ENCODE measurements at places on chromosomes 6 and 20. TPM values are rescaled to one million over a fixed set of nuclear protein-coding genes. Genes with fewer than 3 reads are reported as not detected.

GRCh38 chr6:43868467-43868866 lies 98.5 kb downstream of the VEGFA start:
- DNase-seq = no peak
- H3K4me1 ChIP-seq = peaks cover 13% of the 10 kb centered on the region
- no peak overlapping the region for H3K4me3 ChIP-seq
- H3K27ac ChIP-seq = no peak overlapping the region
- H3K27me3 ChIP-seq = no peaks in the 10 kb centered on the region

DNA sequence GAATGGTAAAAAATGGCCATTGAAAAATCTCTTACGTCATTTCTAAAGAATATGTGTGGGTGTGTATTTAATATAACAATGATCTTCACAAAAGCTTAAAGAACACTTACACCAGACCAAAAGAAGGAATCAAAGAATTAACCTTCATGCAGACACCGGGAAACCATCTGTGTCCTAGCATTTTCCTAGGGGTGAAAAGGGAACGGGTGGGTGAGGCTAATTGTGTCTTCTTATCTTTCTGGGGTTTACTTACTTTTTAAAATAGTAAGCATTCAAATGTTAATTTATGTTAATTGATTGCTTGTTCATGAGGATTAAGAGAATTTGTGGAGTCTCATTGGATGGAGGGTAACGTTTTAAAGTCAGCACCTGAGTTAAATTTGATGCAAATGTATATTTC lies 47.5 kb downstream of the BMP2 start:
- H3K27me3 ChIP-seq = no peaks in the 10 kb centered on the region
- DNase-seq = no peak
- no peak overlapping the region for H3K4me3 ChIP-seq
- H3K27ac ChIP-seq = no peak overlapping the region

GRCh38 chr6:40532349-40533000 lies 54.7 kb downstream of the LRFN2 start:
- no peak overlapping the region for H3K27ac ChIP-seq
- no peak for DNase-seq
- no peak overlapping the region for H3K4me3 ChIP-seq
- no peaks in the 10 kb centered on the region for H3K27me3 ChIP-seq
- no peaks in the 10 kb centered on the region for H3K36me3 ChIP-seq

DNA sequence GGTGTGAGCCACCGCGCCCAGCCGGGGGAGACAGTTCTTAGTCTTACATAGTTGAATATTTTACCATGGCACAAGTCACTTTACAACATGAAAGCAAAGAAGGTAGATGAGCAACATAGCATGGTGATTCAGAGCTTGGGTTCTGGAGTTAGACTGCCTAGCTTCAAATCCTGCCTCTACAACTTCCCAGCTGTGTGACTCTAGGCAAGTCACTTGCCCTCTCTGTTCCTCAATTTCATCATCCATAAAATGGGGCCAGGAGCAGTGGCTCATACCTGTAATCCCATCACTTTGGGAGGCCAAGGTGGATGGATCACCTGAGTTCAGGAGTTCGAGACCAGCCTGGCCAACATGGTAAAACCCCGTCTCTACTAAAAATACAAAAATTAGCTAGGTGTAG lies 26.3 kb downstream of the HCK start:
- no peaks in the 10 kb centered on the region for H3K27me3 ChIP-seq
- DNase-seq = no peak
- no peak overlapping the region for H3K4me3 ChIP-seq

The ZNF391 gene
- total RNA-seq = 4.2 TPM

GRCh38 chr20:47493963-47494293 lies 7.8 kb upstream of the NCOA3 start:
- no peaks in the 10 kb centered on the region for H3K27me3 ChIP-seq
- H3K36me3 ChIP-seq = no peaks in the 10 kb centered on the region
- H3K4me1 ChIP-seq = peaks cover 22% of the 10 kb centered on the region
- H3K4me3 ChIP-seq = no peak overlapping the region

DNA sequence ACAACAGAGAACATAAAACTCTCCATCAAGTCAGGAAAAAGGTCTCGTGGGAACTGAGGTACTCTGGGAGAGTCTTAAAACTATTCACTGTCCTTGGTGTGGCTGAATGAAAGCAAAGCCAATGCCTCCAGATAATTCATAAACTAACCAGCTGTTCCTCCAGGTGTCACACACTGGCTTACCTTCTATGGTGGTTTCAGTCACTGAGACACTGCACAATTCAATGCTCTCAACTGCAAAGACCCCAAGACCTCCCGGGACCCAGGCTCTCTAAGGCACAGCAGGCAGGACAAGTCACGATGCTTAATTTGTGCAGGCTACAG lies 100.8 kb downstream of the GMPR start:
- H3K4me1 ChIP-seq = peaks cover 35% of the 10 kb centered on the region
- H3K4me3 ChIP-seq = no peak overlapping the region
- DNase-seq = no peak
- H3K27me3 ChIP-seq = no peaks in the 10 kb centered on the region

The BPIFB4 gene
- total RNA-seq = not detected

The PLTP gene
- total RNA-seq = 28.9 TPM

DNA sequence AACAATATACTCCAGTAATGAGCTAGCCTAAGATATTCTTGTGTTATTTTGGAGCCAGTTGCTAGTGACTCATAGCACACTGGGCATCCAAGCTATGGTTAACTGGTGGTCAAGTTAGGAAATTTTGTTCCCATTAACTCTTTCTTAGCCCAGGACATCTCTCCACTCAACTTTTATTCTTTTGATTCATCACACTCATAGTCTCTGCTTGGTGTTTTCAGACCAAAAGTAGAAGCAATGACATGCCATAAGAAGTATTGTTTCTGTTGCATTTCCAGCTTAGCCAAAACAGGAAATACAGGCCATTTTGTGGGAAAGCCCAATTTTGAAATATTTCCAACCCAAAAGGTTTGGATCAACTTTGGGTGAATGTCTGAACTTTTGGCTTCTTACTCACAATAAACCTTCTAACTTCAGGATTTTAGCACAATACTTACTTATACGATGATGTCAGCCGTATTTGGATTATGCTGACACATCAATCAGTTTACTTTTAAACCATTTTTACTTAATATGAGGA lies 31.6 kb upstream of the CCN2 start:
- H3K4me3 ChIP-seq = no peak overlapping the region
- no peaks in the 10 kb centered on the region for H3K27me3 ChIP-seq
- H3K27ac ChIP-seq = no peak overlapping the region

The OR12D3 gene
- not detected for total RNA-seq

GRCh38 chr6:43668151-43669028 lies 19.2 kb downstream of the MRPS18A start:
- DNase-seq = peak; percentile 82
- peaks cover 21% of the 10 kb centered on the region for H3K4me1 ChIP-seq
- H3K27me3 ChIP-seq = no peaks in the 10 kb centered on the region
- peaks cover 28% of the 10 kb centered on the region for H3K36me3 ChIP-seq
- H3K4me3 ChIP-seq = no peak overlapping the region

The RBCK1 gene
- 99.0 TPM for total RNA-seq

The GABRR1 gene
- total RNA-seq = not detected

The ELMO2 gene
- 103 TPM for total RNA-seq

DNA sequence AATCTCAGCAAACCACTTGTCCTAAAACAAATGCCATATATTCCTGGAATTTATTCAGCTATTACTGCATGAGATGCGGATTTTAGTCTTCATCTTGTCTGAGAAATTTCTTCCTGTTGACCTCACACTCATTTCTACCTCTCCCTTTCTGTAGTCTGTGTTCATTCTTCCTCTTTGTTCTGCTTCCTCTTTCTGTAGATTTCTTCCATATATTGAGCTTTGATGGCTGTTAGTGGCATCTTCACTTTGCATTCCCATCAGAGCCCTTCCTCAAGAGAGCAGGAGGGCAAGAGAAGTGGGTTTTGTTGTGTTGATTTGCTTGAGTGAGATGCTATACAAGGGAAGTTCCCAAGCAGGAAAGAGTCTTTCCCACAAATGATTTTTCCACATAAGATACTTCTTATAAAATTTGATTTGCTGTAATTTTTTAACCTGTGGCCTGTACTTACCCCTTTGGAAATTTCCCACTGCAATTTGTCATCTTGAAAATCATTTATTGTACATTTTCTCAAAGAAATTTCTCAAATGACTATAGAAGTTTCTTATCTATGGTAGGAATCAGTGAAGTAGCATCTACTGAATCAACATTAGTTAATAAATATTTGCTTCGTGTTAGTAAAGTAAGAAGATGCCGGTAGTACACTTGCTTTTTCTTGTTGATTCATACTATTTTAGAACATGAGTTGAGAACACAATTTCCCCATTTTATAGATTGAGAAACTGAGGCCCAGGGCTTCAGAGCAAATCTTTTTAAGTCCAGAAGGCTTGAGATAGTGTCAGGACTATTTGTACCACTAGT lies 43.8 kb downstream of the MAP3K4 start:
- no peaks in the 10 kb centered on the region for H3K27me3 ChIP-seq
- no peak overlapping the region for H3K4me3 ChIP-seq
- no peak overlapping the region for H3K27ac ChIP-seq
- H3K36me3 ChIP-seq = peaks cover 27% of the 10 kb centered on the region

The FOXS1 gene
- total RNA-seq = 0.91 TPM

The KCNK16 gene
- total RNA-seq = not detected

The IL17F gene
- not detected for total RNA-seq

- DNase-seq = no peak
- no peaks in the 10 kb centered on the region for H3K36me3 ChIP-seq
- H3K27ac ChIP-seq = no peak overlapping the region
- no peaks in the 10 kb centered on the region for H3K27me3 ChIP-seq
- no peak overlapping the region for H3K4me3 ChIP-seq
- H3K4me1 ChIP-seq = no peaks in the 10 kb centered on the region
These were observed 1291.1 kb upstream of the MAP3K7 start for GRCh38 chr6:91877994-91878393.

The EPHA7 gene
- 0.61 TPM for total RNA-seq

GRCh38 chr20:13995086-13995665 lies at the start of gene MACROD2:
TSS of gene MACROD2 (plus strand) at chr20:13995516.
- H3K27ac ChIP-seq = peak within 1 kb of the TSS; percentile 49
- peak; percentile 91 for DNase-seq
- peak within 1 kb of the TSS; percentile 85 for H3K4me3 ChIP-seq

DNA sequence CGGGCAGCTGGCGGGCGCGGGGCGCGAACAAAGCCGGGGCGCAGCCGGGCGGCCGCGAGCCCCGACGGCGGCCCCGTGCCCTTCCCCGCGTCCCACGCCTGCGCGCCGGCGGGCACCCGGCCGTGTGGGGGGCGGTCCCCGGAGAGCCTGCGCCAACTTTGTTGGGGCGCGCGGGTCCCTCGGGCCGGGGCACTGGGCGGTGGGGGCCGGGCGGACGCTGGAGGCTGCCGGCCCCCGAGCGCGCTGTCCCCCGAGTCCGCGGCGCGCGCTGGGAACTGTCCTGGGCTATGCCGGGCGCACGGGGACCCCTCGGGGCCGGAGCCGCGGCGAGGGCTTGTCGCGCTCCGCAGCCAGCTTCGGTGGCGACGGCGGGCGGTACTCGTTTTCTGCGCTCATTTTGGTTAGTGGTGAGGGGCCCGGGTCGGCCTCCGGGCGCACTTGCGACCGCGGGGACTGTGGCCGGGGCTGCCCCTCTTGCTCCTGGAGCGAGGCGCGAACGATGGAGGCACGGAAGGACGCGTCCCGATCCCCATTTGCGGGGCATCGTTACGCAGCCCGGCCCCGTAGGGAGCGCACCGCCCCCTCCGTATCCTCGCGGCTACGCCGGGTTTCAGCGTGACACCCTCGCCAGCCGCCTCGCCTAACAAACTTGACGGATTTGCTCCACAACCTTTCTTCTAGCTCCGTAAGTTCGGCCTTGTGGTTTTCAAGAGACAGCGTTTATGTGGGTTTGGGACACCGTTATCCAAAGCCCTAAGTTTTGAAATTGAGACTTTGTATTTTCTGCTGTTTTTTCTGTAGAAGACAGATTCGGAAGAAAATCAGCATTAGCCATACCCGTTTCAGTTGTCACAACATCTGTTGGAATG lies 622 bp downstream of the SS18L1 start:
- peak; percentile 91 for DNase-seq
- peak overlapping the region; percentile 91 for H3K4me3 ChIP-seq
- H3K36me3 ChIP-seq = peaks cover 9% of the 10 kb centered on the region
- H3K27me3 ChIP-seq = no peaks in the 10 kb centered on the region

The SLC13A3 gene
- total RNA-seq = 6.5 TPM

The TFAP2B gene
- not detected for total RNA-seq

GRCh38 chr6:74549746-74550145 lies 656.1 kb downstream of the COL12A1 start:
- H3K4me1 ChIP-seq = no peaks in the 10 kb centered on the region
- no peak overlapping the region for H3K27ac ChIP-seq
- no peak overlapping the region for H3K4me3 ChIP-seq
- no peaks in the 10 kb centered on the region for H3K27me3 ChIP-seq
- DNase-seq = no peak

DNA sequence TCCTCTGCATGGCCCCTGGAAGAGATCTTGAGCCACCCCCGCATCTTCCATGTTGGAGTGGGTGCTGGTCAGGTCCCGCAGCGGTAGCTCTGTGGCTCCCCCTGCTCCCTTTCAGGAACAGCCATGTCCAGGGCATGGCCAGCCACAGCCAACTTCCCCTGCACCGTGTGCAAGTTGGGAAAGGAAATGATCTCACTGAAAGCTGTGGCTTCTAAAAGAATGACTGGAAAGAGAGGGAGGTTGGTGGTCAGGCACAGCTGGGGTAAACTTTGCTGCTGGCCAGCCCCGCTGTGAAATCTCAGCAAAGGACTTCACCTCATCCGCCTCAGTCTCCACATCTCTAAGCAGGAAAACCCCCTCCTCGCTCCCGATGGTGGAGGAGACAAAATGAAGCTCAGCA lies 153.6 kb upstream of the CST7 start:
- H3K27me3 ChIP-seq = no peaks in the 10 kb centered on the region
- H3K4me1 ChIP-seq = no peaks in the 10 kb centered on the region
- no peak for DNase-seq
- H3K36me3 ChIP-seq = no peaks in the 10 kb centered on the region

The LATS1 gene
- 34.4 TPM for total RNA-seq
